ENCODE measurements at places on chromosomes 11 and 22.
A peak's percentile ranks its signal among the peaks of the same experiment; 100 is the strongest.

DNA sequence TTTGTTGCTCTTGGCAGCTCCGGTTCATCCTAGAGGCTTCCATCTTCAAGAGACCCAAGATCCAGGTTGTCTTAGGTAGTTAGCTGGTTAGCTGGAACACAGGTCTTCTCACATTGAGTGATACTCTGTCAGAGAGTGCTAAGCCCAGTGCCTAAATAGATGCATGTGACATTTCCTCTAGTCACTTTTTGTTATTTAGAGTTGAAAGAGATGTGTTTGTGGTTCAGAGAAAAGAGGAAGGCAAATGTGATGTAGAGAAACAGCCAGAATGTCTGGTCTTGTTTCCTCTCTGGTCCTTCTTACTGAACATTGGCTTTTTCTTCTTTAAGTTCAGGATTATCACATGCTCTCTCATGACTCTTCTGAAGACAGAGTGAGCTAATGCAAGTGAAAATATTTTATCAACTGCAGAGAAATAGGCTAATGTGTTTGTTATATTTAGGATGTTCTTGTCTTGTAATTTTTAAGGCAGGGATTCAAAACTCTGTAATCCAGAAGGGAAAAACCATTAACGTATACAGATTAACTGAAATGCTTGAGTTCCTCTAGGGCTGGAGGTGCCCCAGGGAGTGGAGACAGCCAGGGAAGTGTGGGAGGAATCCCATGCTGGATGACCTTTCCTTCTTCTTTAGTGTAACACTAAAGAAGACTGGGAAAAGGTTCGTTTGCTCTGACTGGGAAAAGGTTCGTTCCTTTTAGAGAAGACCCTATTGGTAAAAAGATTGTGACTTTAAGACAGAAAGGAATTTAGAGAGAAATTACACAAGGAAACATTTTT is 75.4 kb downstream of the SWAP70 start:
- DNase-seq = no peak

GRCh38 chr11:2885017-2885677 is 428 bp downstream of the CDKN1C start:
- DNase-seq = peak; percentile 69

DNA sequence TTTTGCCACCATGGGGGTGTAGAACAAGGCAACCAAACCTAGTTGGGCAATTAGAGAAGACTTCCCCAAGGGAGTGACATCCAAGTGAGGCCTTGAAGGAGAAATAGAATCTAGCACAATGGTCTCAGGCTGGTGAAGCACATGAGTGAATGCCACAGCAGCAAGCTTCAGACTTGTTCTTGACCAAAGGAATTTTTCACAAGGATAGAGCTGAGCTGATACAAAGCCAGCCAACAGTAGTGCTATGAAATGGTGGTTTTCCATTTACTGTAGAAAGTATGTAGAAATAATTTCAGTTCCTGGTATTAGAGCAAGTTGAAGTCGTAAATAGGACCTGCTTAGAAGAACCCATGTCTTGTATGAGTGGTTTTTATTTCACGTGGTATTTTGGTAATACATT is 148.3 kb upstream of the RASSF10 start:
- DNase-seq = no peak

GRCh38 chr11:40354121-40354520 is 1105.3 kb downstream of the LRRC4C start:
- no peak for DNase-seq

GRCh38 chr11:26062660-26063059 is 269.3 kb upstream of the ANO3 start:
- no peak for DNase-seq

- DNase-seq = no peak
These were observed 27.9 kb downstream of the ZNRF3 start for GRCh38 chr22:28911304-28911690.

DNA sequence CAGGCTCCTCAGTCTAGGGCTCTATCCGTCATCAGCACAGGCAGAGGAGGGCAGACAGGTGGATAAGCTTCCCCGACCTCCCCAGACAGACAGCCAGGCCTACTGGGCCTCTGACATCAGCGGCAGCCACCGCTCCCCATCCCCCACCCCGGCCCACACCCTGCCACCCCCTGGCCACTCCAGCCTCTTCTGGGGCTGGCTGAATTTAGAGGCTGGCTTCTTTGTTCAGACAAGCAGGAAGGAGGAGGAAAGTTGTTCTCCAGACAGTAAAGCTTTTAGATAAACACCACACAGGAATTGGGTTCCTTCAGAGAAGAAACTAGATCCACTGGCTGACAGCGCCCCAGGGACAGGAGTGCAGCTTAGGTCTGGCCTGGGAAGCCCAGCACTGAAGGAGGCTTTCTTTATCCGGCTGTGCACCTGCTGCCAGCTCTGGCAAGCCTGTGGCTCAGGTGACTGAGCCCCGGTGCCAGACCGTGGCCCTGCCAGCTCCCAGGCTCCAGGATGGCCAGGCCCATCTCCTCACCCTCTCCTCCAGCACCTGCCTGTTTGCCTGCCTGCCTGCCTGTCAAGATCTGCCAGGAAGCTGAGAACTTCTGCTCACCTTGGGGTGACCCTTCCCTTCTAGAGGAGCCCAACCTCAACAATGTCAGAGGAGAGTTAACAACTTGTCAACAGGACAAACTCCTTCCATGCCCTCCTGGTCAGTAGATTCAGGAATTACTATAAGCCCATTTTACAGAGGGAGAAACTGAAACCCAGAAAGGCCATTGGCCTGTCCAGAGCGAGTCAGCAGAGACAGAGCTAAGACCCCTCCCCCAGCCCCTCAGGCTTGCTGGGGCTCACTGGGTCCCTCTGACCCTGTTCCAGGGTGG is 44.0 kb upstream of the KLHL35 start:
- no peak for DNase-seq

DNA sequence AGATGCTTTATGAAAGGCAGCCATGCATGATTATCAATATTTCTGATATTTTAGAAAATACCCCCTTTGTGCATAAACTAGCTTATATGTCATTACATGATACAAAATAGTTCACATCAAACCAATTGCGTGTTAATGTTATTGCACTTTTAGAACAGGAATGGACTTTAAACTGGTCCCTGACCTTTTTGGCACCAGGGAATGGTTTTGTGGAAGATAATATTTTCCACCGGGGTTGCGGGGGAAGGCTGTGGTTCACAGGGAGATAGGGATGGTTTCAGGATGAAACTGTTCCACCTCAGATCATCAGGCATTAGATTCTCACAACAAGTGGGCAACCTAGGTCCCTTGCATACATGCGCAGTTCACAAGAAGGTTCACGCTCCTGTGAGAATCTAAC is 16.5 kb upstream of the LGR4 start:
- no peak for DNase-seq

- DNase-seq = no peak
These were observed 51.0 kb downstream of the MTNR1B start for GRCh38 chr11:93020248-93021046.

DNA sequence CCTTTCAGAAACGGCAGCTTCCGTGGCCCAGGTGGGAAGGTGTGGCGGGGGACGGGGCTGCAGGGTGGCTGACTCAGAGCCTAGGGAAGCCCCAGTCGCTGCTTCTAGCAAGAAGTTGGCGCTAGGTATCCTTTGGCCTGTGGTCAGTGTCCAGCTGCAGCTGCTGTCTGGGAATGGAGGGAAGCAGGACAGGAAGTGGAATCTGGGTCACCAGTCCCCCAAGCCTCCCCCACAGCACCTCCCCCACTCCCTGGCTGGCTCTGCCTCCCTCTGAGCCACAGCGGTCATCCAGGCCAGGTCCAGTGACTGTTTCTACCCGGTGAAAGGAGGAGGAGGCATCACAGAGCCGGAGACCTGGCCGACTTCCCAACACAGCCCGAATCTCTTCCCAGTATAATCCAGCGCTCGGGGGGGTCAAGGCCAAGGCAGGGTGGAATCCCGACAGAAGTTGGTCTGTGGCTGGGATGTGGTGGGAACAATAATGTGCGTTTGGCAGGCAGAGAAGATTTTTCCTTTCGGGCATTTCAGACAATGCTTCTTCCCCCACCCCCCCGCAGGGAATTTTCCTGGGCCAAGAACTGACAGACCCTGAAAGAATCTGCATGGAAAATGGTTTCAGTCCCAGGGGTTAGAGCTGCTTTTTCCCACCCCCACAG is 45.1 kb downstream of the C11orf96 start:
- no peak for DNase-seq

GRCh38 chr11:76026281-76026680 is 180.0 kb downstream of the WNT11 start:
- DNase-seq = no peak

GRCh38 chr11:17563231-17563646 is 16.2 kb downstream of the OTOG start:
- DNase-seq = no peak

DNA sequence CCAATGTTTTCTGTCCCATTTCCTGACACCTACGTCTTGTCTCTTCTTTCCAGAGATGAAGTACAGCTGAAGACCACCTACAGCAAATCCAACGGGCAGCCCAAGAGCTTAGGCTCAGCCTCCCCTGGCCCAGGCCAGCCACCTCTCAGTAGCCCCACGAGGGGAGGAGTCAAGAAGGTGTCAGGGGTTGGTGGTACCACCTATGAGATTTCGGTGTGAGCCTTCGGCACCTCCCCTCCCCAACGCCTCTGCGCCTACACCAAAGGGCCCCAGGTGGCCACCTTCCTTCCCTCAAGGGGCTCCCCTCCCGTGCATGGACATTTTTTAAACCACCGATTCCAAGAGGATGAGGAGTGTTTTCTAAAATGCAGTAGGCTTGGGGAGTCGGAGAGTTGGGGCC is 12.2 kb downstream of the MED19 start:
- DNase-seq = no peak

DNA sequence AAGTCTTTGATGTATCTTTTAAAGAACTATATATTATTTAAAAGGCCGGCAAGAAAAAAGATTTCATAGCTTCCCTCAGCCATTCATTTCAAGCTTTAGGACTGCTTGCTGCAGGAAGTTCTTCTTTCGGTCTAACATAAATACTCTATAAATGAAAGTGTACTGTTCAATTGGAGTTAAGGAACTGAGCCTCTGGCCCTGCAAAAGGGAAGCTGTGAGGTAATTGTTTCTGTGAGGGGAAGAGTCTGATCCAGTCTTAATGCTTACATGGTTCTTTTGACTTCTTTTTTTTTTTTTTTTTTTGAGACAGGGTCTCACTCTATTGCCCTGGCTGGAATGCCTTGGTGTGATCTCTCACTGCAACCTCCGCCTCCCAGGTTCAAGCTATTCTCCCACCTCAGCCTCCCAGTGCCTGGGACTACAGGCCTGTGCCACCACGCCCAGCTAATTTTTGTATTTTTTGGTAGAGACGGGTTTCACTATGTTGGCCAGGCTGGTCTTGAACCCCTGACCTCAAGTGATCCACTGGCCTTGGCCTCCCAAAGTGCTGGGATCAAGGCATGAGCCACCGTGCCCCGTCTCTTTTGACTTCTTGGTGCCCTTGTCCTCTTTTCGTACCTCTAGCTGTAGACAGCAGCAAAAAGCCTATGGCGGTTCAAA is 4.7 kb upstream of the TRIM29 start:
- no peak for DNase-seq

GRCh38 chr22:45553351-45554039 is 50.8 kb downstream of the FBLN1 start:
- peak; percentile 83 for DNase-seq

DNA sequence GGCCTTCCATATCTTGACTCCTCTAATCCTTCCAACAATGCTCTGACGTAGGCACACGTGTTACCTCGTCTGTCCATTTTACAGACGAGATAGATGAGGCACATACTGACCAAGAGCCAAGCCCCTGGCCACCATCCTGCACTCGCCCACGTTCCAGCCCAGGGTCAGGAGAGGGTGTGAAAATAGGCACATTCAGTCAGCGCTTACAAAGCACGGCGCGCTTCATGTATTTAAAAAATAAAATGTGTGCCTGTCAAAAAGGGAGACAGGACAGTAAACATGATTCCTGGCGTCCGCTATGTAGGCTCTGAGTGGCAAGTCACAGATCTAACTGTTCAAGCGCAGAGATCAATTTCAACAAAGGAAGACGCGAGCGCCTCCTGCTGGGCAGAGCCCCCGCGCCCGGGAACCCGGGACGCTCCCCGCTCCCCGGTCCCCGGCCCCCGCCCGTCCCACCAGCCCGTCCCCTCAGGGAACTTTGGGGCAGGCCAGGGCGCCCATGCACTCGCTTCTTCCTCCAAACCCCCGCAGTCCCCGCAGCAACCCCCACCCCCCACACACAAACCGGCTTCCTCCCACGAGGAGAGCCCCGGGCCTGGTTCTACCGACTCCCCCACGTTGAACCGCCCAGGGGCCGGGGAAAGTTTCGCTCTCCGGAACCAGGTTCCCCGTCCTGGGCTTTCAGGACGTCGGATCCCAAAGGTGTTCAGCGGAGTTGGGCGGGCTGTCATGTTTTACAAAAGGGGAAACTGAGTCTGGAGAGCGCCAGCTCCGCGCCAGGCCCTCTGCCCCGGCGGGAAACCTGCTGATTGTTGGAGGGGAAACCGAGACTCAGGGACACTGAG is 10.4 kb upstream of the C1QTNF6 start:
- DNase-seq = peak; percentile 90

DNA sequence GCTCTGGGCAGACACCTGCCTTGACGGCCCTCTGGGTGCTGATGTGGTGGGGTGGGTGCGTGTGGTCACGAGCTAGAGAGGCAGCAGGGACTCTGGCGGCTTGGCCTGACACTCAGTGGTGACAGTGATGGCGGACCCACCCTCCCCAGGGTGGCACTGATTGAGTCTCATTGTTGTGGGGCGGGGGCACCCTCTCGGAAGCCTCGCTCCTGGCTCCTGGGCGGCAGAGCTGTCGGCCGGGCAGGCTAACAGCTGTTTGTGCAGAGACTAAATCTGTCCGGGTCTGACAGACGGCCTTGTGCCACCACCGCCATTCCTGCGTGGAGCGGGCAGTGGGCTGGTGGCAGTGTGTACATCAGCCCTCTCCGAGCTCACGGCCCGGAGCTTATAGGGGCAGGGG is 15.6 kb downstream of the FLRT1 start:
- DNase-seq = no peak

DNA sequence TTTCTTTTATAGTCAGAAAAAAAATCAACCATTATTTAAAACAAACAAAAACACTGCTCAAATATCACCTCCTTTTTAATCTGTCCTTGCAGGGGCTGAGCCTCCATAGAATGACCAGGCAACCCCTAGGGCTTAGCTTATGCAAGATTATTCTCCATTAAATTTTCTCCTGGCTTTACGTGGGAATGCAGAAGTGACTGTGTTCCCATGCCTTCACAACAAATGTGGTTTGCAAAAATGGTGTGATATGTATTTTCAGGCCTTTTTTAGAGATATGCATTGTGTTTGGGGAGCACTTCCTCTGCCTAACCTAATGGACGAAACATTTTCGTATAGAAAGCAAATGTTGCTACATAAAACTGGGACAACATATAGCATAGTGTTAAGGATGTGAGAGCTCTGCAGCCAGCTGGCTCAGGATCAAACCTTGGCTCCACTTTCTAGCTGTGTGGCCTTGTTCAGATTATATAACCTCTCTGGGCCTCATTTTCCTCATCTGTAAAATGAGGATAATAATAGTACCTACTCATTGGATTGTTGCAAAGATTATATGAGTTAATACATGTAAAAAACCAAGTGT is 82.6 kb downstream of the PARVA start:
- no peak for DNase-seq

Measured in GM13976 (cell line).